ENCODE measurements at places on chromosomes 4 and X.

- no peak for DNase-seq
Measured at GRCh38 chr4:186400676-186401075, 134.7 kb downstream of the F11 start.

DNA sequence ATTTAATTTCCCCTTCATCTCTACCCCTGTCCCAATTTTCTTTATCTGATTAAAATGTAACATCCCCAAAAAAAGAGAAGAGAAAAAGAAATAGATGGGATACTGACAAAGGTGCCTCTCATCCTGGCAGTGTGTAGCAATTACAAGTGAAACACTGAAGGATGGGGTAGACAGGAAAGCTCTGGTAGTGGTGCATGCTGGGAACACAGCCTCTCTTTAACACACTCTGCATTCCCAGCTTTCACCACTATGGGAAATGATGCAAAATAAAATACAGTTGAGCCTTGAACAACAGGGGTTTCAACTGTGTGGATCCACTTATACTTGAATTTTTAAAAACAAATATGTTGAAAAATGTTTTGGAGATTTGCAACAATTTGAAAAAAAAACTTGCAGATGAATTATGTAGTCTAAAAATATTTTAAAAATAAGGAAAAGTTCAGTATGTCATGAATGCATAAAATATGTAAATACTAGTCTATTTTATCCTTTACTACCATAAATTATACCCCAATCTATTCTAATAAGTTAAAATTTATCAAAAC lies 239.2 kb upstream of the DDX53 start:
- DNase-seq, result no peak

DNA sequence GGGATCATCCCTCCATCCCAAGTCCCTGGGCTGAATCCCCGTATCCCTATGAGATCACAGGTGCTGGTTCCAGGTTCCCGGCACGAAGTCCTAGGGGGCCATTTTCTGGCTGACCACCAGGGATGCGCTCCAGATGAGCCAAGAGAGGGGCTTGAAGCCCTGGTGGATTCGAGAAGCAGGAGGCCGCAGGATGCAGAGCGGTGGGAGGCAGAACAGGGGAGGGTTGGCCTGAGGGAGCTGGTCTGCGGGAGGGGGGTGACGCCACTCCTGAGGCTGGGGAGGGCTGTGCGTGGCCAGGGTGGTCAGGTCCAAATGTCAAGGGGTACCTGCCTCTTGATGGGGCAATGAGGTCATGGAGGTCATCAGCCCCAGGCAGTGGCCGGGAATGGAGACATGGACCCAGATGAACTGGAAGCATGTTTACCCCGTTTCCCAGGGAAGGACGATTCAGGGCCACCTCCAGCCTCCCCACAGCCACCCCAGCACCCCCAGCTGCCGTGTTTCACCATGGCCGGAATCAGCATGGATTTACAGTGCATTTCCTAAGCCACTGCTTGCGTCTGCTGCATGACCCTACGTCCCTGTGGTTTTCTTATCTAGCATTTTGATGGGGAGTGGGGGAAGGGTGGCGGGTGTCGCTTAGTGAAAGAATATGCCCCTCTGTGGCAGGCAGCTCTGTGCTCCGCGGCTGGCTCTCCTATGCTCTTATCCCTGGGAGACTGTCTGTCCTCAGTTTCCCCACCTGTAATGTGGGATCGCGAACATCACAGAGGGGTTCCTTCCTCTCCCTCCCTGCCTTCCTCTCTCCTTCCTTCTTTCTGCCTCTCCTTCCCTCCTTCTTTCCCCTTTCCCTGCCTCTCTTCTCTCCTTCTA lies 17.0 kb upstream of the HTRA3 start:
- DNase-seq, result no peak

GRCh38 chr4:107094332-107094731 lies 58.2 kb upstream of the DKK2 start:
- peak; percentile 90 for DNase-seq

DNA sequence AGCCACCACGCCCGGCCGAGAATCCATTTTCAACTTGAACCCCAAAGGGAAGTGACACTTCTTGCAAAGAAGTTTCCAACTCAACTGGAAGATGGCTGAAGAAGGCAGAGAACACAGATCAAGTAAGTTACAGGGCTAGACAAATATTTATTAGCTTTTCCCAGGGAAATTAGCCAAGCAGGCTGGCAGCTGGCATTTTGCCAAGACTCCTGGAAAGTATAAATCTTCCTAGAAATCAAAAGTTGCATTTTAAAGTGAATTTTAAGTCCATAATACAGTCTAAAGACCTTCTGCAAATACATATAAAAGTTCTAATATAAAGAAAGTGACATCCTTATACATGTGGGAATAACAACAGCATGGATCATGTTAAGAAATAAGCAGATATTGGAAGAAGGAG lies 3.4 kb upstream of the MRPL1 start:
- no peak for DNase-seq

DNA sequence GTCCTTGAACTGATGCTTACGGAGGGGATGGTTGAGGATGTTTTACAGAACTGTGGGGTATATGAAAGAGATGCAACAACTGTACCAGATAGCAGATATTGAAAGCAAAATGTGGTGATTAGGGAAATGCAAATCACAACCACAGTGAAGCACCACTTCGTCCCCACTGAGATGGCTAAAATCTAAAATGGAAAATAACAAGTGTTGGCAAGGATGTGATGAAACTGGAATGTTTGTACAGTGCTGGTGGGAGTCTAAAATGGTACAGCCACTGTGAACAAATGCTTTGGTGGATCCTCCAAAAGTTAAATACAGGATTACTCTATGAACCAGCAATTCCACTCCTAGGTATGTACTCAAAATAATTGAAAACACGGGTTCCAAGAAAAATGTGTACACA lies 22.9 kb downstream of the XG start:
- DNase-seq, result no peak

Measured in MM.1S (cell line).